ENCODE measurements at places on chromosomes 3 and 15.

DNA sequence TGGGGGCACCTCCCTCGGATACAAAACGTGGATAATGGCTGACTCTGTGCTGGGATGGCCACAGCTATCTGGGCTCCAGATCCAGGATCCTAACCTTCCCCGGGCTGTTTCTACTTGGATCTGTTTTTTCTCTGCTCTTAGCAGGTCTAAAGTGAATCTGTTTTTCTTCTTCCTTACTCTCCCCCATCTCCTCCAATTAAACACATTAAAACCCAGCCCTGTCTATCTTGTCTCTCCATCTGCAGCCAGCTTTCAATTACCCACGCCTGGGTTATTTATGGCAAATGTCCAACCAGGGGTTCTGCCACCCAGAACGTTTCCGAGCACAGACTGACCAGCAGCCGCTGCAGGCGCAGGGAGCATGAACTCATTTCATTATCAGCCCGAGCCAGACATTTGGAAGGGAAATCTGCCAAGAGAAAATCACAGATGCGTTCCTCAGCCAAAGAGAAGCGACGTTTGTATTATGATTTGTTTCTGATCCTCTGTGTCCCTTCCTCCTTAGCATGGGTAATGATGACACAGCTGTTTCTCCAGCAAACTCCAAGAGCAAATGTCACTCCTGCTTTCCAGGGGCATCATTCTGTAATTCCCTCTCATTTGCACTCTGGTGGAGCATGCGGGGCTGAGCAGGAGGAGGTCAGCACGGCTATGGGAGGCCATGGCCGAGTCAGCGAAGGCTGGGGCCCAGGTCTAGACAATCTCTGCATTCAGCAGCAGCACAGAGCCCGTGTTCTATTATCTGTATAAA, 42.0 kb downstream of the UMPS start:
- no peak for DNase-seq

- DNase-seq: no peak
Observed at GRCh38 chr15:58951388-58952007, 18.0 kb upstream of the SLTM start.

GRCh38 chr3:39407773-39408492, 1.4 kb downstream of the RPSA start:
- no peak for DNase-seq

DNA sequence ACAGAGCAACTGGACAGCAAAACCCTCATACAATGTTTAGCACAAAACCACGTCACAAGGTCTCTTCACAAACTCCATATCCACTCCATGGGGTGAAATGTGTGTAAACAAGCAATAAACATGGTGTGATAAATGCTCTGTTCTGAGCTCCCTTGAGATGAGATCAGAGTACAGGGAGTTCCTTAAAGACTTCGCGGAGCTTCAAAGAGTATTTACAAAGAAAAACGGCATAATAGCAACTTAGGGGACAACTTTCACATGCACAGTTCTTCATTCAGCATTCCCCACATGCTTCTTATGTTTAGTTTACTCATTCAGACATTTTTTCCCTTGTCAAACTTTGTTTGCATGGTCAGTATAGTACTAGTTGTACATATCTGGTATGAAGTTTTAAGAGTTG, 52.5 kb upstream of the SUCLG2 start:
- no peak for DNase-seq

GRCh38 chr3:177968891-177969290, 567.3 kb upstream of the KCNMB2 start:
- no peak for DNase-seq

DNA sequence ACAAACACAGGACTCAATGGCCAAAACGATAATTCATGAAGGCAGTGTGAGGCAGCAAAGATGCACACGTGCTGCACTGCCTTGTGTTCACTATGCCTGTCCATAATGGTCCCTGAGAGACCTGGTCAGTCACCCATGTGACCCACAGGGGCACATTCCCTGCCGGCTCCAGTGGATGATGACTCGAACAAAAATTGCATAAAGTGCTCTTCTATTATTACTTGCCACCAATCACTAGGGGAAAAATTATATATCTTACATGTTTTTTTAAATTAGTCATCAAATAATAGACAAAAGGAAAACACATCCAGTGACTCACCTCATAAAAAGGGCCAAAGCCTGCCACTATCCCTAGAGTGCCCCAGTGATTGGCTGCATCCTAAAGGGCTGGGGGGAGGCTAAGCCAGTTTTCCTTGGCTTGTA, 47.5 kb downstream of the UBP1 start:
- no peak for DNase-seq

- no peak for DNase-seq
Observed at GRCh38 chr3:167859610-167860009, 124.1 kb downstream of the SERPINI1 start.

- DNase-seq: no peak
Observed at GRCh38 chr15:67114046-67114445, 48.6 kb downstream of the SMAD3 start.

DNA sequence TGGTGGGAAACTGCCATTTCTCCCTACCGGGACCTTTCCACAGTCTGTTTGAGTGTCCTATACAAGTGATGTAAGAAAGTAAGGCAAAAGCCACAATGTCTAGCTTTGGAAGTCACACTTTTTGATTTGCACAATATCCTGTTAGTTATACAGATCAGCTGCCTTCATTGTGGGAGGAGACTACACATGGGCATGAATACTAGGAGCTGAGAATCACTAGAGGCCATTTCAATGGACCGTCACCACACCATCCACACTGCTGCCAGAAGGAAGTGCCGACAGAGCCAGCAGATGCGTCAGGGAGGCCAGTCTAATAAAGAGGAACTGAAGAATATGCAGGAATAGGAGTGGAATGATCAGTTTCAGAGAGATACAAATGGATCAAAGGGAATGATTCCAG, 65.8 kb downstream of the SCN11A start:
- no peak for DNase-seq

GRCh38 chr3:149968216-149968615, 2.5 kb downstream of the PFN2 start:
- no peak for DNase-seq

DNA sequence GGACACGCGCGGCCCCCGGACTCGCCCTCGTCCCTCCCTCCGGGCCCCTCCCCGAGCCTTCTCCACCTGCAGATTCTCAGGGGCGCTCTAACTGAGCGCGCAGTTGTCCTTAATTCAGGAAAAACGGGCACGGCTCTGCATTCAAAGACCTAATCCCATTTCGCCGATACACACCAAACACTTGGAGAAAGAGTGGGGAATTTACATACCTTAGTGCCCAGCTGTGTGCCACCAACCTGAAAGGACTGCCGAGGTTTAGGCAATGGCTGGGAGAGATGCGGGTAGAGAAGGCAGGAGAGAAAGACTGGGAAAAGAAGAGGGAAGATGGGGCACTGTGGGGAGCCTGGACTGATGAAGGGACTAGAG, 21.8 kb downstream of the IGDCC3 start:
- DNase-seq: no peak

- DNase-seq: no peak
Observed at GRCh38 chr3:71052716-71053115, 530.8 kb downstream of the FOXP1 start.

GRCh38 chr15:74838137-74838516, 4.8 kb downstream of the ULK3 start:
- no peak for DNase-seq

GRCh38 chr3:131142580-131142979, 115.9 kb downstream of the NEK11 start:
- no peak for DNase-seq

- DNase-seq: no peak
Observed at GRCh38 chr3:4818986-4819693, 160.1 kb upstream of the BHLHE40 start.

- DNase-seq: no peak
Observed at GRCh38 chr15:54618120-54618519, 578.6 kb downstream of the RSL24D1 start.

DNA sequence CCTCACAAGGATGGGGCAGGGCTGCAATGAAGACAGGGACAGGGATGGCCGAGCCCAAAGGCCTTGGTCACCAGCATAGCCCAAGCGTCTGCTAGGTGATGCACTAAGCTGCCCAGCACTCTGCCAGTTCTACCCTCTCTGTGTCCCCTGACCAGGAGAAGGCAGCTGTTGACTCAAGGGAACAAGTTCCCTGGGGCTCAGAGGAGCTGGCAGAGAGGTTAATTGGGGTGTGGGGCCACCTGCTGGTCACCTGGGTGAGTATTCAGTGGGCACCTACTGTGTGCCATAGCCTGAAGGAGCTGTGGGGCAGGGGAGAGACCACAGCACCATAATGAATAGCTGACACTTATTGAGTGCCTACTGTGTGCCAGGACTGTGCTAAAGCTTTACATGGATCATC, 22.0 kb upstream of the DOCK3 start:
- DNase-seq: peak; percentile 47

DNA sequence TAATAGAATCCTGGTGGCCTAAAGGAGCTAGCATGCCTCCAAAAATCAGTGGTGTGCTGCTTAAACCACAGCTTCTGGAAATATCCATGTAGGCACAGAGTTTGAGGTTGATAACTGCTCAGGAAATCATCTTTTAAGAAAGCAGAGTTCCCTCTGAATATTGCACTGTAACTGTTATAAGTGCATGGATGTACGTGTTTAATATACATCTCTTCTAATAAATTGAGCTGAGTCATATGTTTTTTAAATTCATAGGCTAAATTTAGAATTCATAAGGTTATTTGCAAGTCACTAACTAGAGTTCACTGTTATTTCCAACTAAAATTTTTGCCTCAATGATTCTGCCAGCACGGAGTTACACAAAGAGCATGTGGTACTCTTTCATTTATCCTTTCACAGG, 68.9 kb downstream of the MYH15 start:
- DNase-seq: no peak

- DNase-seq: no peak
Observed at GRCh38 chr3:149567381-149567780, 90.4 kb downstream of the WWTR1 start.

GRCh38 chr3:66762916-66763693, 235.0 kb upstream of the KBTBD8 start:
- DNase-seq: no peak

DNA sequence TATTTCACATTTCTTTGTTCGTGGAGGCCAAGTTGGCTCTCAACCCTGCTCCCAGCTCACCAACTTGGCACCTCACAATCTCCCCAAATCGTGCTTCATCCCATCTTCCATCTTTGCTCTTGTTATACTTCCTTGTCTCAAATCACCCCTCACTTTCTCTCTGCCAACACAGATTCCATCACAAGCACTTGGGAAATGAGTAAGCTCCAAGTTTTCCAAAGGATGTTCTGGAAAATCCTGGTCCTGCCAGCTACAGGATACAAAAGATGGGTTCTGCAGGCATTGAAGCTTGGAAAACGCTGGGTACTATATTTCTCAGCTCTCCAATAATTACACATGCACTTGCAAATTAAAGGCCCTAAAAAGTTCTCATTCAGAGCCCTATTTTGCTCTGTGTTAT, 4.1 kb upstream of the TM4SF4 start:
- DNase-seq: no peak

GRCh38 chr3:119624002-119624720, 26.5 kb downstream of the PLA1A start:
- DNase-seq: no peak

GRCh38 chr3:98343647-98344507, 9.8 kb upstream of the OR5K4 start:
- peak; percentile 51 for DNase-seq

- DNase-seq: no peak
Observed at GRCh38 chr3:57354768-57355167, 62.3 kb upstream of the ASB14 start.

DNA sequence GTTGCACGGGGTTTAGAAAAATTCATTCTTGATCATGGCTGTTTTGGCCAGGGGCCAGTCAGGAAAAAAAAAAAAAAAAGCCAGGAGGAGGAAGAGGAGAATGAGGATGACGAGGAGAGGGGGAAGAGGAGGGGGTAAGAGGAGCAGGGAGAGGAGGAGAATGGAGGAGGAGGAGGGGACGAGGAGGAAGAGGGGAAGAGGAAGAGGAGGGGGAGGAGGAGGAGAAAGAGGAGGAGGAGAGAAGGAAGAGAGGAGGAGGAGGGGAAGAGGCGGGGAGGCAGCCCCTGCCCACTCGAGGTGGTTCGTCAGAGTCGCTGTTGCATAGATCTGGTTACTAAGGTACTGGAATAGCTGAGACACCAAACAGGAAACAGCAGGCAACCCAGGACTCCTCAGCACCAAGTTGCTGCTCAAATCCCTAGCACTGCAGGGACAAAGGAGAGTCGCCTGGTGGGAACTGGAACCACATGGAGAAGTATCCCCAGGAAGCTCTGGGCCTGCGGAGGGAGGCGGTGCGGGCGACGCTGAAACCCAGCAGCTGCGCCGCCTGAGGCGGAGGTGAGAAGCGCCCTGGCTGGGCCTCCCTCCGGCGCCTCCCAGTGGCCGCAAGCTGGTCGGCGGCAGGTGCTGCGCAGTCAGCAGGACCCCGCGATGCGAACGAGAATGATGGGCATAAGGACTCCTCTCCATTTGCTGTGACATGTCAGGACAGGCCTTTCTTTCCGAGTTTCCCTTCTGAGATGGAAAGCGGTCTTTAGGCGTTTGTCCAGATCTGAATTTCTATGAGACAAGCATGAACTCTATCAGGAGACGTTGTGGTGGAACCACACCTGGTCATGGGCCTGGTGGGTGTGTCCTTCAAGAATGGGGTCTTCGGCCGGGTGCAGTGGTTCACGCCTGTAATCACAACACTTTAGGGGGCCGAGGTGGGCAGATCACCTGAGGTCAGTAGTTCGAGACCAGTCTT, 17.5 kb downstream of the FAM240A start:
- DNase-seq: peak; percentile 73

DNA sequence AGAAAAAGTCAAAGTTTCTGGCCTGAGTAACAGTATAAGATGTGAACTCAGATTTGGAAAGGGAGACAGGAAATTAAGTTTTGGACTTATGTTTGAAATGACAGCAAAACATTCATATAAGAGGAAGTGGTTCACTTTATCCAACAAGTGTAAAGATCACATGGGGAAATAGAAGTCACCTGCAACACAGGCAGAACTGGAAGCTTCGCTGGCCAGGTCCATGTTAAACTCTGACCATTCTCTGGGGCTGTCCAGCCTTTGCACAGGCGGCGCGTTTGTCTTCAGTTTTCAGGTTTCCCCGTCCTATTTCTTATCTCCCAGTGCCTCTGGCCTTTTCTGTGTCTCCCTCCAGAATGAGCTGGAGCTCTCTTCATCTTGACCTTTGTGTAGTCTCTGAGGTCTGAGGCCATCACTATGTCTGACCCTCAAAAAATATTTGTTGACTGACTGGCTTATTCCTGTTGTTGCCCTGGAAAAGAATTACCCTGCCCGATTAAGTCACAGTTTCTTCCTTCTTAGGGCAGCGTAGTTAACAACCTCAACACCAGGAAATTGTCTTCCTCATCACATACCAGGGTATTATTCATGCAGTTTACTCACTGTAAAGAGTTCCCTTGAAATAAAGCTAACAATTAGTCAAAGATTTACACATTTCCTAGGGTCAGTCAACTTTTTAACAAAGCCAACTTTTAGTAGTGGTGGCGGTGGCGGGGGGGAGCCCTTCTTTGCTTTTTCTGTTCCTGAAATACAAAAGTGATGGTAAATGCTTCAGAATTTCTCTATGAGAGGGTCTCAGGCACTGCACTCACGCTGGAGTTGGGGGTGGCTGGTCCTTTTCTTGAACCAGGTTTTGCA, 959 bp upstream of the RASA2 start:
- no peak for DNase-seq

GRCh38 chr3:42205800-42206514, 60.0 kb downstream of the CCK start:
- no peak for DNase-seq

All from stimulated activated CD4-positive, alpha-beta T cell treated with anti-CD3 and anti-CD28 coated beads, Interleukin-2, amount 100 ng/mL, for 48 hours (primary cell).